HAP-1 (cell line): ENCODE measurements at places on chromosomes 7 and 10.

DNA sequence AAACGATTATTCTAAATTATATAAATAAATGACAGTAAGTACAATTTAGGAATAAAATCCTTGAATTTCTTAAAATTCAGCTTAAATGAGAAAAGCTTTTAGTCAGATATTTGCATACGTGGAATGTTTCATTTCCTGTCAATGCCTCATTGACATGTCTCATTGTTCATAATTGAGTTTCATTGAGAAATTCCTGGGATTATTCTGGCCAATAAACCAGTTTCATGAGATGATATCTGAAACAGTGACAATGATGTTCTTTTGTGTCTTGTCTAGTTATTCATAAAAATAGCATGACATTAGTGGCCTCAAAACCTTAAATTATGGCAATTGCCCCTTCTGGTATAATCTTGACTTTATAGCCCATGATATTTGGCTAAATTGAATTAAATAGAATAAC, 95.8 kb downstream of the DKK1 start:
- DNase-seq = no peak

- no peak for DNase-seq
Measured at GRCh38 chr7:146557971-146558469, 441.4 kb downstream of the CNTNAP2 start.

GRCh38 chr7:81170291-81170690, 251.4 kb upstream of the SEMA3C start:
- DNase-seq = no peak

- no peak for DNase-seq
Measured at GRCh38 chr7:47371317-47371716, 210.6 kb downstream of the TNS3 start.
